NCI-H446 treated with DMSO at 0.1 percent for 48 hours (cell line): ENCODE measurements at places on chromosomes 1 and 21.
A peak's percentile ranks its signal among the peaks of the same experiment; 100 is the strongest.

GRCh38 chr1:33327587-33328325, 6.9 kb upstream of the A3GALT2 start:
- no peak for DNase-seq

- no peak for DNase-seq
These were observed 114.5 kb upstream of the C1orf21 start for GRCh38 chr1:184272175-184272866.

GRCh38 chr1:90504509-90504908, 212.6 kb downstream of the BARHL2 start:
- no peak for DNase-seq

- no peak for DNase-seq
These were observed 31.6 kb upstream of the NBL1 start for GRCh38 chr1:19612530-19612929.

DNA sequence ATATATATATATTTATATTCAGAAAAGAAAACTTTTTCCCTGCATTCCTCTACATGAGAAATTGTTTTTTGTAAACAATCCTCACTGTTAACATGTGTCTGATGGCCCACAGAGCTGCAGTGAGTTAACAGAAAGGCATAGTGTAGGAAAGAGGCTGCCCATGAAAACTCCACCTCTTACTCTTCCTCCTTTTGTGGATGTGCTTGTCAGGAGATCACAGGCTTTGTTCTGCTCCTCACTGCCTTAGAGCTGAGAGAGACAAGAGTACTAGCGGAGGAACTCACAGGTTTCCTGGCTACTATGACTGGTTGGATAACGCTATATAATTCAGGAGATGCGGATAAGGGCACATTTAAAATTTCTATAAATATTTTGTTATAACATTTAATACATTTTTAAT, 200.6 kb downstream of the BRINP3 start:
- DNase-seq, result no peak

GRCh38 chr21:17513214-17514123, 626 bp downstream of the CXADR start:
- no peak for DNase-seq

- DNase-seq, result no peak
These were observed 100.9 kb upstream of the HMGB4 start for GRCh38 chr1:33762962-33763361.

- DNase-seq, result no peak
These were observed 231.9 kb downstream of the TNR start for GRCh38 chr1:175511496-175511895.

DNA sequence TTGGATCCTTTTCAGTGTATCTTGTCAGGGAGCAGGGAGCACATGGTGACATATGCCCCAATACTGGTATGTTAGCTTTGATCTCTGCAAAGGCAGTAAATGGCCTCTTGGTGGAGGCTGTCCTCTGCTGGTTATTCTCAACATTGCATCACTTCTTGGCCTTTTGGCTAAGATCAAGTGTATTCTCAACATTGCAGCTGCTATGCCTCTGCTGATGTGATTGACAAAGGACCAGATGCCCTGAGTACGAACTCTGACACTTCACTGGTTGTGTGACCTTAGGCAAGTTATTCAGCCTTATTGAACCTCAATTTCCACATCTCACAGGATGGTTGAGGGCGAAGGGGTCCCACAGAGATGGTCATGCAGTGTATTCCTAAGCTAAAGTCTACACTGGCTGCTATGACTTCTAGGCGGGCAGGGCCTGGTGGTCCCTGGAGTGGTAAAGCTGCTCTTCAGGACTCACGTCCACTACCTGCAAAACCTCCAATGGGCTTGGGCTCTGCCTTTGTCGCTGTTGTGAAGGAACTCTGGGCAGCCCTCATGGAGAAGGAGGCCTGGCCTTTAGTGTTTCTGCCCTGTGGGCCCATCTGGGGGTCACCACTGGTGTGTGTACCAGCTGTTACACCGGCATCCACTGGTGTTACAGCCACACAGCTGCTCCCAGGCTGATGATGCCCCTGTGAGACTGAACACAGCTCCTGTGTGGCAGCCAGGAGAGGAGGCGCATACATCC, 64.8 kb downstream of the DNTTIP2 start:
- peak; percentile 79 for DNase-seq

DNA sequence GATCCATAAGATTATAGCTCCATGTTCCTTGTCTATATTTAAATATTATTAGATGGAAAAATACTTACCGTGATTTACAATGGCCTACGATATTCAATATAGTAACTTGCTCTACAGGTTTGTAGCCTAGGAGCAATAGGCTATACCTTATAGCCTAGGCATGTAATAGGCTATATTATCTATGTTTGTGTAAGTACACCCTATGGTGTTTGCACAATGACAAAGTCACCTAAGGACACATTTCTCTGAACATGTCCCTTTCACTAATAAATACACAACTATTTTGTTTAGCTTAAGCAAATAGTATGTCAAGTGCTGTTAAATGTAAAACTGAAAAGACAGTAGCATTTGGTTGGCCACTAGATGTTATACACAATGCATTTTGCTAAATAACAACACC, 248.9 kb upstream of the ADGRL4 start:
- DNase-seq, result no peak

DNA sequence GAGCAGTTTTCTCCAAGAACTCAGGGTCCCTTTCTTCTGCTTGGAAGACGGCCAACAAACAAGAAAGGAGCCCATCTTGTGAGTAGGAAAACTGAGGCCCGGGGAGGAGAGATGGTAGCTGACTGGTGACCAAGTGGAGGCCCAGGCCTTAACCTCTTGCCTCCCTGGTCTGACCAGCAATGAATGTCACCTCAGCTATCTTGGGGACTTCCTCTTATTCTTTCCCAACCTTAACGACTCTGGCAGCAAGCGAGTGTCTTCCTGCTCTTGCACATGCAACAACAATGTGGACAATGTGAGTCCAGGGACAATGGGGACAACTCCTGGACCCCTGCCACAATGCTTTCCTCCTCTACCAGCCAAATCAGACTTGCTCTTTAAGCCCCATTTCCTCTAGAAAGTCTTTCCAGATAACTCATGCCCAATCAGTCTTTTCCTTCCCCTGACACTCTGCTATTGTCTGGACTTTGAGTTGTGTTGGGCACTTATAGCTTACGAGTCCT, 12.6 kb downstream of the HSPG2 start:
- no peak for DNase-seq

DNA sequence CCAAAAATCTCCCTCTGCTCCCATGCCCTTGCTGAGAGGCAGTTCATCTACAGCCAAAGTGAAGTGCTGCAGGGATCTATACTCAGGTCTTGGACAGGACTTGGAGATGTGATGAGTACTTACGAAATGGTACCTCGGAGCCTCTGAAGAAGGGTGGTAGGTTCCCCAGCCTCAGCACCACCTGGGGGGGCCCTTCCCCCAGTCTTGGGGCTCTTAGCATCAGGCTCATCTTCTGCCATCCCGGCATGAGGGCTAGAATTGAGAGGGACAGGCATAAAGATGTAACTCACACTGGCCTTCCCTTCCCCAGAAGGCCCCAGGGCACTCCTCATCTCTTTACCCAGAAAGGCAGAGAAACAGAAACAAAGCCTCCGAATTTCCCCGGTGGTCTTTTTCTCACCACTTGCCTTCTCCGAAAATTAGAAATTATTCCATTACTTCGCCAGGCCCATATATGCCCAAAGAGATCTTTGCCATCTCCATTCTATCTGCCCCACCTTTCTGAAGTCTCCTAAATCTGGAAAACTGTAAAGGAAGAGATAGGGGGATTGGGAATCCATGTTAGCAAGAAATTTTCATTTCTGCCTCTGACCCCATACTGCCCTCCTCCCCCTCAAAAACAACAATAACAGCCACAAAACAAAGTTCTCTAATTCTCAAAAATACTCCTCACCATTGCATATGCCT, 827 bp downstream of the RFX5 start:
- no peak for DNase-seq

DNA sequence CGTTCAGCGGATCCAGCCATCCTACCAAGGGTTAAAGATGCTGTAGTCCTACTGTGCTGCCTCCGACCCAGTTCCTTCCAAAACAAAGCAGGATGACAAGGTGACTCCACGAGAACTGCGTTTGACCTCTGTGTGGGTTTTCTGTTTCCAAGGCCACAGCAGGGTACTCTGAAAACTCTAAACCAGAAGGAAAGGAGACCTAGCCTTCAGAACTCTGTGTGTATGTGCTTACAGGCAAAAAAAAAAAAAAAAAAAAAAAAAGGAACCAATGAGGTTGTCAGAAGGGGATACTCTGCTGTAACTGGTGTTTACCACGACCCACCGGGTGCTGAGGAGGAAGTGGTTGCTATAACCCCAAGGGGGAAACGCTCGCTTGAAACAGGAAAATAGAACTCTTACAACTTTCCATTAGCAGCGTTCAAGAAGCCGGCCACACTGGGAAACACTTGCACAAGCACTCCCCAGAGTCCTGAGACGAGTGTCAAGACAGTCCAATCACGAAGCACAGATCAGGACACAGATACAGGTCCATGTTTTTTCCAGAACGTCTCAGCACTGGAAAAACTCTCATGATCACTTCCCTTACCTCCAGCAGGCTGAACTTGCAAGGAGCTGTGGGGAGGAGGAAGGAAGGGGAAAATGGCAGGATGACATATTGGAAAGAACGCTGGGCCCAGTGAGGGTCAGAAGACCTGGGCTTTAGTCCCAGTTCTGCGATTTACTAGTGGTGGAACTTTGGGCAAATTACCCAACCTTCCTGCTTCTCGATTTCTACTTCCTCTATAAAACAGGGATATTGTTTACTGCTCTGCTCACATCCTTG, 64.0 kb downstream of the ITPKB start:
- DNase-seq, result no peak

- peak; percentile 67 for DNase-seq
These were observed 144.0 kb downstream of the KIF26B start for GRCh38 chr1:245298781-245299180.

DNA sequence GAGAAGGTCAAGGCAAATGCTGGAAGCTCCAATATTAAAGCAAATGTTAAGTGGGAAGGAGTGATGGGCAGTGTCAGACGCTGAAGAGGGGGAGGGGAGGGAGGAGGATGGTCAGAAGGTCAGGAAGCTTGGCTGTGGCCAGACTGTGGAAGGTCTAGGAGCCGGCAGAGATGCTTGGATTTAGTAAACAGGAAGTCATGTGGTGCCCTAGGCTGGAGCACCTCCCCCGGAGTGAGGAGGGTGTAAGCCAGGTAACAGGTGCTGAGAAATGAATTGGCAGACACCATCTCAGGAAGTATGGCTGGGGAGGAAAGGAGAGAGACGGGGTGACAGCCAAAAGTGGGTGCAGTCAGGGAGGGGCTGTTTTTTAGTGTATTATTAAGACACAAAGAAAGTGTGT, 17.7 kb downstream of the CSMD2 start:
- no peak for DNase-seq

DNA sequence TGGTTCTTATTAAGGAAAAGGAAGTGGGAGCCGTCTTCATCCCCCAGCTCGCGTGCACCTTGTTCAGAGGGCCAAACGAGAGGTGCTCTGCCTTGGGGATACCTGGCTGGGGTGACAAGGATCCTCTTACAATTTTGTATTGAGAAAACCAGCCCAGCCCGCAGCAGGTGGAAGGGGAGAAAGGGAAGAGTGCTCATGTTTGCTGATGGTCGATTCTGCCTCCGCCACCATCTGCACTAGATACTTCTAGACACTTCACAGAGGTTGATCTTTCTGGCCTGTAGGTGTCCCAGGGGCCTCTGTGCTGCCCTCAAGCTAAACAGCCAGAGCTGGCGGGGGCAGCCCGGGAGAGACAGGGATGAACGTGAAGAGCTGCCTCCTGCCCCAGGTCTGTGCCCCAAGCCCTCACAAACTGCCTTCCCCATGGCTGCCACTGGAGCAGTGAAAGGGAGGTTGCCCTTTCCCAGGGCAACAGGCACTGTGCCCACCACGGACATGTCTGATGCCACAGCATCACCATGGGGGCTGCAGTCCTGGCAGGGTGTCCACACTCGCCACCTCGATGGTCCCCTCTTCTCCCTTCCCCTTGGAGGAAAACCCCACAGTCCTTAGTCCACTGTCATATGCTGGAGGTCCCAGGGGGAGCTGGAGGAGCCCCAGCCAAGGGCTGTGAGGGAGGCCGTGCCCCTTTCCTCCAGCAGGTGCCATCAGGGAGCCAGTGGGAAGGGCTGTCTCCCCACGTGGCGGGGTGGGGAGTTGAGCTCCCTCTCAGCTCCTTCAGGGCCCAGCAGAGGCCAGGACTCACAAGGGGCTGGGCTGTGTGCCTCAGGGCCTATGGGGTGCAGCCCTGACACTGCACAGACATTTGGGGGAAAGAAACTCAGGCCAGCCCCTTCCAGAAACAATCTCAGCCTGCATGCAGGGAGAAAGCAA, 8.1 kb downstream of the ADPRS start:
- DNase-seq, result no peak

- DNase-seq, result no peak
These were observed 2.8 kb downstream of the ARID4B start for GRCh38 chr1:235325139-235325538.

DNA sequence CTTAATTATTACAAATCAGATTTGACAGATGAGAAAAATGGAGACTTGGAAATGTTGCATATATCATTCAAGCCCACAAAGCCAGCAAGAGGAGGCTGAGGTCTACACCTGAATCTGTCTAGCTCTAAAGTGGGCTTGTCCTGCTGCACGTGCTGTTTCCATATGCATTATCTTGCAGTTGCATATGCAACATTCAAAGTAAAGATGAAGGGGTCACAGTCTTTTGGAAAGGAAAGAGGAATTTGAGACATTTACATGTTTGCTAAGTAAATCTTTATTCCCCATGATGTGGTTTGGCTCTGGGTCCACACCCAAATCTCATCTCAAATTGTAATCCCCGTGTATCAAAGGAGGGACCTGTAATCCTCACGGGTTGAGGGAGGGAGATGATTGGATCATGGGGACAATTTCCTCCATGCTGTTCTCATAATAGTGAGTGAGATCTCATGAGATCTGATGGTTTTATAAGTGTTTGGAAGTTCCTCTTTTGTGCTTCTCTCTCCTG, 98.3 kb downstream of the BACH1 start:
- no peak for DNase-seq

GRCh38 chr1:155127105-155127966, at the start of gene EFNA1:
Gene EFNA1 (plus strand): TSS chr1:155127876. CDS start chr1:155127978, 102 bp downstream.
- peak; percentile 21 for DNase-seq

GRCh38 chr1:202164271-202165037, 4.1 kb upstream of the PTPN7 start:
- no peak for DNase-seq

DNA sequence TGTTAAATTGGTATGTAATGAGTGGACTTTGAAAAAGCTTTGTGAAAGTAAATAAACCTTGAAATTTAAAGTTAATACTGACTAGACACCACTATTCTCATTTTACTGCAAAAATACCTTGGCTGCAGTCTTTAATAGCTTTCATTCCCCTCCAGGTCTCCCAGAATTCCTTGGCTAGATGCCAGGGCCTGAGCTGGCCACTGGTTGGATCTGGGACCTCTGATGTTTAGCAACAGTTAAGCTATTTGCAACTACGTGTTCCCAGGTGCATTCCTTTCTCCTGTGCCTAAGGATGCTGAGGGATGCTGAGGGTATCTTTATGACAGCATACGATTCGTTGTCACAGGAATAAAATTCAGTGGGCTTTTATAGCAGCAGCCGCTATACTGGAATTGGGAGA, 938.7 kb downstream of the TTLL7 start:
- DNase-seq, result no peak
